Astrocyte of the spinal cord (primary cell): ENCODE measurements at places on chromosomes 12 and 14.

DNA sequence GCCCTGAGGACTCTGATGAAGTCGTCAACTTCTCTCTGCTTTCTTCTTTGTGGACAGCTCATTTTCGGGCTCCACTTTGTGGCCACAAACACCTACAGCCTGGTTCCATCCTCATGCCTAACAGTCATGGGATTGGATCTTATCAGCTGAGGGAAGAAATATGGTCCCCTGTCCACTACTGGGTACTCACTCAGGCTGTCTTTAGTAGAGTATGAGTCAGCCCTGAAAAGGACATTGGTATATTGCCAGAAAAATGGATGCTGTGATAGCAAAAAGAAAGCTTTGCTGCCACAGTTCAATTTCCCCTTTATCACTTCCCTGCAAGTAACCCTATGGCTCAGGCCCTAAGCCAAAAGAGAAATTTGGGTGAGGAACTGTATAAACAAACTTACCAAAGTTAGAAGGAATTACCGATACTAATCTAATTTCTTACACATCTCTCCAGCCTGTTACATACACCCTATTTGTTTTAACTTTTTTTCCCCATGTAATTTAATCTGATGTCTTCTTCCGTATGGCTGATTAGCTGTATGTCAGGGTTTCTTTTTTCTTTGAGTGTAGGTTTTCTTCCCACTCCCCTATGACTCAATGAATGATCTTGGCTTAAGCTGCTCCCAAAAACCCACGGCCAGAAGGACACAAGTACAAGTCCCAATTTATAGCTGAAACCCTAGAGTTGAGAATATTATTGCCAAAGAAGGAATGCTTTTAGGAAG lies 29.1 kb downstream of the MTHFD1 start:
- DNase-seq: peak; percentile 26

- no peak for DNase-seq
Measured at GRCh38 chr14:65382586-65382985, 29.9 kb upstream of the FUT8 start.

DNA sequence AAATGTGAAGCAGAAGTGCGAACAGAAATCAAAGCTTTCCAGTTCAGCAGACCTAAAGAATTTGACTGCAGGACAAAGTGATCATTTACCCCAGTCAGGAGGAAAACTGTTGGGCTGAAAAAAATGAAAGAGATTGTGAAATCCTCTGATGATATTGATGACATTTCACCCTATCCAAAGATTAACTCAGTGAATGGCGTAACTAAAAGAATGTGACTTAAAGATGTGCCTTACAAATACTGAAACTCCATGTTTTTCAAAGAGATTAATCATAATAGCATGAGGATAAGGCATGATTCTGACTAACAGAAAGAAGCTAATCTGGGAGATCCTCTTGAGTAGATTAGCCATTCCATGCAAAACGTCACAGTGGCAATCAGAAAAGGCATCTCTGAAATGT lies 225.6 kb downstream of the DUSP6 start:
- no peak for DNase-seq

DNA sequence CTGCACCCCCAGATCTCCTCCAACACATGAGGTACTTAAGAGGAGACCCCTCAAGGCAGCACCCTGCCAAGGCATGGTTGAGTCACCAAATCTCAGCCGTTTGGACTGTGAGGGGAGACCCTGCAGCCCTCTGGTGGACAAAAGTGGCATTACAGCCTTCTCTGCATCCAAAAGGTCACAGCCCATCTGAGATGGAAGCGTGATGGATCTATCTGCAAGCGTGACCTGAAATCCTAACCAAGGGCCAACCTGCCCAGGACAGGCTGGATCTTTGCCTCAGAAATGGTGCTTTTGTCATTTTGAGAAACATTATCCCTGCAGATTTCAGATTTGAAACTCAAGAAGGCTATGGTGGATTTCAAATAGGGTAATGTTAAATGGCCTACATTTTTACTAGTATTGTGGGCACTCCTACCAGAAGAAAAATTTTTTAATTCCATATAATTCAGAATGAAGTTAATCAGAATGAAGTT lies 23.7 kb upstream of the DHRS4 start:
- DNase-seq: peak; percentile 68
